ENCODE measurements at places on chromosomes 12 and 14.
A peak's percentile ranks its signal among the peaks of the same experiment; 100 is the strongest.

- no peak for DNase-seq
These were observed 2.2 kb downstream of the ANKRD33 start for GRCh38 chr12:51890133-51890464.

GRCh38 chr12:119156401-119157044 lies 22.2 kb upstream of the HSPB8 start:
- no peak for DNase-seq

DNA sequence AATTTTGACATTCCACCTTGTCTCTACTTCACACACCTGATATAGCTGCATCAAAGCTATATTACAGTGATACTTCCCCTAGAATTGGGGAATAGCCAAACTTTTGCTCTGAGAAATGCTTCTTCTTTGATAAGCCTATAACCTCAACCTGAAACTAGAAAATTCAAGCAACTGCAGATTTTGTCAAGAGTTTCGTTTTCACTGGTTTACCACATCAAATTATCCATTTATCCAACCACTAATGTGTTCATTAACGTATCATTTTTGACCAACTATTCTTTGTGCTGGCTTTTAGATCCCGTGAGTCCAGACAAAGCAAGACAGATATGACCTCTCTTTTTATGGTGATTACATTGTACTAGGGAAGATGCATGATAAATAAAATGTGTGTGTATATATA lies 13.5 kb upstream of the TAS2R46 start:
- DNase-seq, result no peak

- no peak for DNase-seq
These were observed 379.8 kb upstream of the PRICKLE1 start for GRCh38 chr12:42969355-42969754.

GRCh38 chr14:65015391-65015790 lies 28.7 kb downstream of the FNTB start:
- DNase-seq, result no peak

GRCh38 chr14:61654026-61654425 lies 41.3 kb upstream of the HIF1A start:
- DNase-seq, result no peak

DNA sequence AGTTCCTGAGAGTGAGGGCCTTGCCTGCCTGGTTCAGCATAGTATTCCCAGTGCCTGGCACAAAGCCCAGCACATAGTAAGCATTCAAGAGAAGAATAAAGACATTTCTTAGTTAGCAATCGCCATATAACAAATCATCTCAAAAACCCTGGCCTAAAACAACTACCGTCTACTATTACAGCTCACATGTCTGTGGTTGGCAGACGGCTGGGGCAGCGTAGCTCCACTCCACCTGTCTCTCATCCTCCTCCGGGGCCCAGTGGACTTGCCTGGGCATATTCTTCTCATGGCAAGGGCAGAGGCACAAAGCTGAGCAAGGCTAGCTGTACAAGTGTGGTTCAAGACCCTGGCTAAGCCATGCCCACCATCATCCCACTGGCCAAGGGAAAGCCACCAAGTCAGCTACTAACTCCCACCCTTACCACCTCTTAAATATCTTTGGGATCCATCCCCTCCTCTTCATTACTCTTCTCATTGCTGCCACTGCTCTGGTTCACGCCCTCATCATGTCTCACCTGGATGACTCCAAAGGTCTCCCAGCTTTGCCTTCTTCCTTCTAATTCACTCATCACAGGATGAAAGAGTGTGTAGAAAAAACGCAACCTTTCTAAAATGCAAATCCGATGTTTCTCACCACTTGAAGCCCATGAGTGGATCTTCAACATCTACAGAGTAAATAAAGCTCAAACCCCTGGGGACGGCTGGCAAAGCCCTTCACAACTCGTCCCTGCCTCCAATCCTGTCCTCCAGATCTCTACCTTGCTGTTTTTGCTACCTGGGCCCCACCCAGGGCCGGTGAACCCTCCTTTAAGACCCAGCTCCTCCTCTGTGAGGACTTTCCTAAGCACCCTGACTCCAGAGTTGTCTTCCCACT lies 10.4 kb downstream of the TMEM229B start:
- DNase-seq, result no peak

- DNase-seq, result no peak
These were observed 115.9 kb downstream of the NTN4 start for GRCh38 chr12:95674631-95675030.

- no peak for DNase-seq
These were observed 4.4 kb downstream of the CACNA1C start for GRCh38 chr12:2057041-2057794.

GRCh38 chr14:51816031-51816430 lies 44.4 kb upstream of the GNG2 start:
- no peak for DNase-seq

GRCh38 chr14:95248432-95248831 lies 71.3 kb downstream of the CLMN start:
- peak; percentile 12 for DNase-seq

- no peak for DNase-seq
These were observed 11.5 kb downstream of the CCDC198 start for GRCh38 chr14:57482120-57482519.

DNA sequence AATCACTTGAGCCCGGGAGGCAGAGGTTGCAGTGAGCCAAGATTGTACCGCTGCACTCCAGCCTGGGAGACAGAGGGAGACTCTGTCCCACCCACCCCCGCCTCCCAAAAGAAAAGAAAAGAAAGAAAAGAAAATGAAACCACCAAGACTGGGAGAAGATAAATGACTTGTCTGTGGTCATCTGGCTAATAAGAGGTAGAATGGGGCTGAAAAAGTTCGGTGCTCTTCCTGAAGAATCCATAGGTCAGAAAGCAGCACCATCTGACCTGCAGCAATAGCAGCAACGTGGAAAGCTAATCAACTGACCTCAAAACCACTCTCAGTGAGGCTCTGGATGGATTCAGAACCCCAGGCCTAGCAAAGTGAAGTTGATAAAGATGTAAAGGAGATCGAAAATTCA lies 25.2 kb downstream of the SSH1 start:
- DNase-seq, result peak; percentile 65

DNA sequence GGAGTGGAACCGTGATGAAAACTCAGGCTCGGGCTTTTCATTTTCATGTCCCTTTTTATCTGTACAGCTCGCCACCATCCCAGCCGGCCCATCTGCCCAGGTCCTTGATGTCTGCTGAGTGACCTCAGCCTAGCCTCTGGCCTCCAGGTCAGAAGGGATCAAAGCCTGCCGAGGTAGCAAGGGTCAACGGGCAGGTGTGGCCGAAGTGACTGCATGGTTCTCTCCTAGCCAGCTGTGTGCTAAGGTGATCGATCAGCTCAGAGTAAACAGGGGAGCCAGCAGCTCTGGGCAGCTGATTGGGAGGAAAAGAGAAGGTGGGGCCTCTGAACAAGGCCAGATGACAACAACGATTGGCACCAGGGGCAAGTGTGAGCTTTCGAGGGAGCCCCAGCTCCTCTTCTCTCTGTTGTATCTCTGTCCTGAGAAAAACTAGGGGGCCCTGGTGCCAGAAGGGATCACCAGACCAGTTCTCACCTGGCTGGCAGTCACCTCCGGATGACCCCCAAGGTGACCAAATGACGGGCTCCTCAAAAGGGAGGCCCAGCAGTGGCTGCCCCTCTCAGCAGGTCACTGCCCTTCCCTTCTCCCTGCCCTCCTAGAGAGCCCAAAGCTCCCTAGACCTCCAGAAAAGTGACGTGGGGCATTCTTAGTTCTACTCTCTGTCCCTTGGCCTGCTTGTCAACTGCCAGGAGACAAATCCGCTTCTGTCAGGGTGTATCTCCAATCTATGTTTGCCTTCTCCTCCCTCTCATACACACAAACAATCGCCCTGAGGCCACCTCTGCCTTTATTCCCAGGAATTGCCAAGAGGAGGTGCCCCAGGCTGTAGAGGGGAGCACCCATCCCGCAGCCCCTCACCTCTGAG lies 3.4 kb downstream of the SLC6A12 start:
- no peak for DNase-seq

GRCh38 chr12:110171186-110171538 lies 47.0 kb downstream of the IFT81 start:
- DNase-seq, result no peak

All from astrocyte (in vitro differentiated cells and primary cell).